ENCODE measurements at places on chromosomes 7 and 10.

- DNase-seq: no peak
These were observed 42.0 kb upstream of the TRIL start for GRCh38 chr7:28999895-29000716.

- no peak for DNase-seq
These were observed 49.0 kb upstream of the CALD1 start for GRCh38 chr7:134730411-134730829.

DNA sequence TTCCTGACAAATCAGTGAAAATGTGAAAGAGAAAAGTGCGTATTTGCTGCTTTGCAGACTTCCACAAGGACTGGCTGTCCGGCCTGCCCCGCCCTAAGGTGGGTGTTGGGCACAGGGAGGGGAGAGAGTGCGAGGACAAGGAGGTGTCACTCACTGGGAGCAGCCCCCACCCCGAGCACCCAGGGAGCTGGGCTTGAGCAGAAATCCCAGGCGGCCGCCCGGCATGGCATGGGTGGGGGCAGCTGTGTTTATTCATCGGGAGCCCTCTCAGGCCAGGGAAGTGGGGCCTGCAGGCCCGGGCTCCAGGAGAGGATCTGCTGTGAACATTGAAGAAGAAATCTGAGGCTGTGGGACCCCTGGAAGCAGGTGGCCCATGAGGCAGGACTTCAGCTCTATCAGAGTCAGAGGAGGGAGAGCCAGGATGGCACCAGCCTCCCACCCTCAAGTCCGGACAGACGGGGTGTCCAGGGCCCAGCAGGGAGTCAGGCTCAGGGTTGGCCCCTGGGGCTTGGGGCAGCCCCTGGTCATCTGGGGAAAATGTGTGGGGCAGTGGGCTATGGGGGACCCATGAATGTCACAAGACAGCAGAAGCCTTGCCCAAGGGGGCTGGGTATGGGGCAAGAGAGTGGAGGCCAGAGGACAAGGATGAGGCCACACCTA is 164.4 kb upstream of the PPP2R2D start:
- DNase-seq: no peak

- DNase-seq: no peak
These were observed 155.8 kb upstream of the AOAH start for GRCh38 chr7:36880108-36880507.

DNA sequence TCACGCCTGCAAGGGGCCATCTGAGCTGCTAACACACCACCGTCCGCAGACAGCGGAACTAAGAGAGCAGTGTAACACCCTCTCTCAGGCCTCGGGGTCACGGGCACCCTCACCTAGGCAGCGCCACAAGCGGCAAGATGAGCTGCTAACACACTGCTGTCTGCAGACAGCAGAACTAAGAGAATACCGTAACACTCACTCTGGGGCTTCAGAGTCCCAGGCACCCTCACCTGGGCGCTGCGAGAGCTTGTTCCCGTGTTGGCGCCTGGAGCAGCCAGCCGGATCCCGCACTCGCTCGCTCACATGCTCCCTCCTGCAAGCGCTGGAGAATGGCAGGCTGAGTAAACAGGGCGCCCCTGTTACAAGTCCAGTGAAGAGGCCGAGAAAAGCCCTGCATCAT is 160.2 kb downstream of the SRPK2 start:
- no peak for DNase-seq

GRCh38 chr10:23439452-23439960 is 631 bp downstream of the OTUD1 start:
- no peak for DNase-seq

DNA sequence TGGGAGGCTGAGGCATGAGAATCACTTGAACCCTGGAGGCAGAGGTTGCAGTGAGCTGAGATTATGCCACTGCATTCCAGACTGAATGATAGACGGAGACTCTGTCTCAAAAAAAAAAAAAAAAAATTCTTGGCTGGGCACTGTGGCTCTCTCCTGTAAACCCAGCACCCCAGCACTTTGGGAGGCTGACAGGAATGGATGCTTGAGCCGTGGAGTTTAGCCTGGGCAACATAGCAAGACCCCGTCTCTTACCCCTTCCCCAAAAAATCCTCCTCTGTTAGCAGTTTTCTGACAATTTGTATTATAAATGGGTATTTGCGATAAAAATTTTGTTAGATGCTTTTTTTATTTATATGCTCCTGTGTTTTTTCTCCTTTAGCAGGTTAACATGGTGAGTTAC is 11.0 kb downstream of the SAMD8 start:
- no peak for DNase-seq

DNA sequence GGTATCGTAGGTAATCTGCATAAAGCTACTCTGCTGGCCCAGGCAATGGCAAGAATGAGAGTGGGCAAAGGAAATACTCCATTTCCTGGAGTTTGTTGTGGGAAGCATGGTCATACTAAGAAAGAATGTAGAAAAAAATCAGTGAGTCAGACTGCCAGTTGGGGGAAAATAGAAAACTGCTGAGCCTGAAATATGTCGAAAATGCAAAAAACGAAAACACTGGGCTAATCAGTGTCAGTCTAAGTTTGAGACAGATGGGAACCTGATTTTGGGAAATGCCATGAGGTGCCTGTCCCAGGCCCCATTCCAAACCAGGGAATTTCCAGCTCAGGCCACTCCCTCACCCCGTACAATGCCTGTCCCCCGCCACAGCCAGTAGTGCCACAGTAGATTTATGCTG is 150.0 kb downstream of the ZNF33B start:
- DNase-seq: no peak

- no peak for DNase-seq
These were observed 162.8 kb downstream of the ELMO1 start for GRCh38 chr7:37285706-37286453.

- peak; percentile 24 for DNase-seq
These were observed 110.8 kb downstream of the MYL10 start for GRCh38 chr7:101518336-101518735.

GRCh38 chr10:107859065-107859464 is 694.6 kb upstream of the SORCS1 start:
- no peak for DNase-seq

DNA sequence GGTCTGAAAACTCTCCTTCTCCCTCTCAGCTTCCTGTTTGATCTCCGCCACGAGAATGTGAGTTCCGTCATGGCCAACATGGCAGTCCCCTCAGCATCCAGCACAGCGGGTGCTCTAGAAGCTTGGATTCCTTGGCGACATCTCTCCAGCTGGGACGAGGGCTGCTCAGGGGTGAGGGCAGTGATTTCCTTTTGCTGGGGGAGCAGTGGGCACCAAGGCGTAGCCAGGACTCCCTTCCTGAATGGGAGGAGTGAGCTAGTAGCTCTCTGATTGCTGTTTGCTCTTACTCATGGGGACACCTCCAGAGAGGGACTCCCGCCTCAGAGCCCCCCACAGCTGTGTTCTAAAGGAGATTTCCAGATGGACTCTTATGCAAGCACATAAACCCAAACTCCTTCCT is 28.8 kb upstream of the CTBP2 start:
- DNase-seq: no peak

DNA sequence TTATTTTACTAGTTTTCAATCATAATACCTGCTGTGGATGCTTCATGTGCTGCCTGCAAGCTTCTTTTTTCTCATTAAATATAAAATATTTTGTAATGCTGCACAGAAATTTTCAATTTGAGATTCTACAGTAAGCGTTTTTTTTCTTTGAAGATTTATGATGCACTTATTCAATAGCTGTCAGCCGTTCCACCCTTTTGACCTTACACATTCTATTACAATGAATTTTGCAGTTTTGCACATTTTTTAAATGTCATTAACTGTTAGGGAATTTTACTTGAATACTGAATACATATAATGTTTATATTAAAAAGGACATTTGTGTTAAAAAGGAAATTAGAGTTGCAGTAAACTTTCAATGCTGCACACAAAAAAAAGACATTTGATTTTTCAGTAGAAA is 103.0 kb downstream of the PTEN start:
- no peak for DNase-seq

DNA sequence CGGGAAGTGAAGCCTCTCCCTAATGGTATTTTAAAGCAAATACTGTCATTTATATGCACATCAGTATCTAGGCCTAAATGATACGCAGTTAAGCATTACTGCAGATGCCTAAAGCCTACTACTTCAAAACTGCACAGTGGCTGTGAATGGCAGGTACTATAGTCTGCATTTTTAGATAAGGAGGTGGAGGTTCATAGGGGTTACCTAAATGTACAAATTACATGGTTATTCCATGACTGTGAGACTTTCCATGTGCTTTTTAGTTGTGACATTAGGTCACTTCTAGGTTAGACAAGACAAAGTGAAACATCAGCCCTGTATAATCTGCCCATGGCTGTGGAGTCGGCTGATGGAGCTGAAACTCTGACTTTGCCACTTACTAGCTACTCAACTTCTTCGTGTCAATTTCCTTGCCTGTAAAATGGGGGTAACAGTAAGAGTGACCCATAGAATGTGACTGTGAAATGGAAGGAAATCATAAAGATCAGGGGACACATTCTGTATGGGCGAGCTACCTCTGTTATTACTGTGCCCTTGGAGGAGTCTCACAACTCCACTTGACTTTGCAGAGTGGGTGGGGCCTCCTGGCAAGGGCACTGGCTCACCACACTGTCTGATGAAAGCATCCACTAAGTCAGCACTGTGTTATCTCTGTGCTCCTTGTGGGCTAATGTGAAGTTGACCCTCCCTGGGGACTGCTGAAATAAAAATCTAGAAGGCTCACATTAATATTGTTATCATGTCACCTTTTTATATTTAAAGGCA is 239.4 kb downstream of the TNS3 start:
- DNase-seq: no peak

DNA sequence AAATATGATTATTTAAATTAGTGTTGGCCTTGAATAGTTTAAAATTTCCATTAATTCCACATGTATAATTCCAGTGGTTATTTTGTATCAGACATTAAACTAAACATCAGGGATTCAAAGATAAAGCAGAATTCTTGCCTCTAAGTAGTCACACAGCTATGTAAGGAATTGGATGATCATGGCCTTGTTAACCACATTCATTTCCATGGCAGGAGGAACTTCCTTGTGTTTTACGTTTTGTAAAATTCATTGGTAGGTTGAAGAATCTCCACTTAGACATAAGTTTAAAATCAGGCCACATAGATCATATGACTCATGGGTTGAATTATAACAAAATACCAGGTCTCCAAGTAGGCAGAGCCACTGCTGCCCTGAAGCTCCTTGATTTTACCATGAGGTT is 289.7 kb downstream of the PLXDC2 start:
- peak; percentile 30 for DNase-seq

DNA sequence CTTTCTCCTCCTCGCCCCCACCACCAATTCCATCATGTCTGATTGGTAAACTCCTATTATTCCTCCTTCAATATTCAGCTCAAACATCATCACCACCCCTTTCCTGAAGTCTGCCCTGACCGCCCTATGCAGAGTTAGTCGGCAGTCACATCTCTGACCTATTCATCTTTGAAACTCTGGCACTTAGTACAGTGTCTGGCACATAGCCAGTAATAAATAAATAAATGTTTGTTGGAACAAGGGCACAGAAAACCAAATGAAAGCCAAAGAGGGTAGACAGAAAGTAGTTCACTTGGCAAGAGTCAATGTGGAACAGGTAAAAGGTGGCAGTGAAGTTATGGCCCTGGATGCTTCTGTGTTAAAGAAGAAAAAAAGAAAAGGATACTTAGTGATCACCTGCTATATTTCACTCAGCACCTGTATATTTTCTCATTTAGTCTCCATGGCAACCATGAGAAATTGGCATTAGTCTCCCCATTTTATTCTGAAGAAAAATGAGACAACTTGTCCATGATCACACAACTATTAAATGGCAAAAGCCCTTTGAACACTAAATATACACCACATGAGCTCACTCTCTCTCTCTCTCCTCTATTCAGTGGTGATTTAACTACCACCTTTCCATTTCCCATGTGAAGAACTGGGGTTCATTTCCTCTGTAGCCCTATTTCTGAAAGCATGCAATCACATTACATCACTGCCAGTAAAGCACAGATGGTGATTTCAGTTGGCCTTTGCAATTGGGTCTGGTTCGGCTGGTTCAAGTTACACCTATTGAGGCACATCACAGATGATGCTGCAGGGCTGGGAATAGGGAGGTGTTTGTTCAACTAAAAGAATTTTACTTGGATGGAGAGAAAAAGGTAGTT is 25.3 kb downstream of the CHCHD3 start:
- DNase-seq: no peak

- no peak for DNase-seq
These were observed 230.6 kb upstream of the CHRM2 start for GRCh38 chr7:136637813-136638212.

- no peak for DNase-seq
These were observed 309.4 kb downstream of the SFMBT2 start for GRCh38 chr10:7101451-7101850.

DNA sequence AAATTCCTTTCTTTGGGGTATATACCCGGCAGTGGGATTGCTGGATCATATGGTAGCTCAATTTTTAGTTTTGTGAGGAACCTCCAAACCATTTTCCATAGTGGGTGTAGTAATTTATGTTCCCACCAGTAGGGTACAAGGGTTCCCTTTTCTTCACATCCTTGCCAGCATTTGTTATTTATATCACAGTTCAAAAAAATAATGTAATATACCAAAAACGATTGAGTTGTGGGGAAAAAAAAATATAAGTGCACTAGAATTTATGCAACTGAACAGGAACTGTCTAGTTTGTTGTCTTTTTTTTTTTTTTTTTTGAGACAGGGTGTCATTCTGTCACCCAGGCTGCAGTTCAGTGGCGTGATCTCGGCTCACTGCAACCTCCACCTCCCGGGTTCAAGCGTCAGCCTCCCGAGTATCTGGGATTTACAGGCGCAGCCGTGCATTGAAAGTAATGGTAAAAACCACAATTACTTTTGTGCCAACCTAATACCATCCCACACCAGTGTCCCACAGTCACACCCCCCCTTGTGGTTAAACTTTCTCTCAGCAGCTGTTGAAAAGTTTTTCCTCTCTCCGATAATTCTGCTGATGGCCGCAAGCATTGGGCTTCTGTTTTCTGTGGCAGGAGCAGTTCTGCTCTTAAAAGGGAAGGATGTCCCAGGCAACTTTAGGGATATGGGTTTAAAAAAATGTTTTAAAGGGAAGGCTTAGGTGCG is 6.8 kb upstream of the LAT2 start:
- DNase-seq: no peak

- no peak for DNase-seq
These were observed 4.5 kb downstream of the NEUROG3 start for GRCh38 chr10:69568472-69569395.

DNA sequence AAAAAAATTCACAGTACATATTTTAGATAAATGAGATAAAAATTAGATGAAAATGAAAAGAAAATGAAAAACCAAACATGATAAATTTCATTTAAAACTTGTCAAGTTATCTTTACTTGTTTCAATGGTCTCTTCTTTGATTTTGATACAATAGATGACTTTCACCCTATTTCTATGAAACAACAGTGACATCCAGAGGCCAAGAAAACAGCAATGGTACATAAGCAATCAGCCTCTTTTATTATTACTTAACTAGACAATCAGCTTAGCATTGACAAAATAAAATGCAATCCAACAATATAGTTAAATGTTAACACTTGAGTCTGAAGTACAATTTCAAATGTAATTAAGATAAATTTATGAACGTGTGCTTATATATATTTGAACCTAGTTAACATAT is 74.8 kb upstream of the GPR37 start:
- DNase-seq: no peak

- DNase-seq: no peak
These were observed 4.6 kb downstream of the UFSP1 start for GRCh38 chr7:100884736-100885439.
